Hindlimb muscle (tissue), 1 donor: ENCODE measurements at places on chromosomes 11 and 22.

DNA sequence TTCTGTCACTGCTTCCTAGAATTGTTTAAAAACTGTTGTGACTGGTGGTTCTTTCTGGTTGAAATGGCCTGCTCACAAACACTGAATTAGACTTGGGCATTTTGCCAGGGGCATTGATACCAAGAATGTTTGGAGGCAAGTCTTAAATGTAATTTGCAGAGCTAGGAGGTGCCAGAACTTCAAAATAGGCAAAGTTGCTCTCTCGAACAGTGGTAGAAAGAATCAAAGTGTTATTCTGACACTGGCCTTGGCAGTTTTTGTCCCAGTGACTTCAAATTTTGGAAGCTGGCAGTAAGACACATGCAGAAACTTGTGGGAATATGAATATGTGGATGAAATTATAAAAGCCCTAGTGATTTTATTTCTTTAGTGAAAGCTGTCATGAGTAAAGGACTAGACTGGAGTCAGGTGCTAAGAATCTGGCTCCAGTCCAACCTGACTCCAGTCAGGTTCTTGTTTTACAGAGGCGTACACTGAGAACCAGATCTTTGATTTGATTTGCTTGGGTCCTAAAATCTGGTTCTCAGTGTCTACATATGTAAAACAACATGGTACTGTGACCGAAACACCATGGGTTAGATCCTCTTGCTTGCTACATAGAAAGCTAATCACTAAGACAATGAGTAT, 20.9 kb downstream of the SVIP start:
- peak; percentile 22 for DNase-seq

DNA sequence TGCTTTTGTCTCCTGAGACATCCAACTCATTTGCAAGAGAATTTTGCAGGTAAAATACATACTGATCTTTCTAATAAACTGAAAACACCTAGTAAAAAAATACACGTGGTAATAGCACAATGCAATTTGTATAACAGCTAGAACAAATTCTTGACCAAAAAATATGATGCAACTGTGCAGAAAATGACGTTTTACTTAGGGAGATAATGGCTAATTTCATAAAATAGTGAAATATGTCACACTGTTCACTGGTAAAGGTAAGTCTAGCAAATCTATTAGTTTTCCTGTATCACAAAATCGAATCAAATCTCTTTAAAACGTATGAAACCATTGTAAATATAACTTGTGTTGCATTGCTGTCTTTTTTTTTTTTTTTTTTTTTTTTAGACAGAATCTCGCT, 130.0 kb downstream of the VPREB1 start:
- DNase-seq: no peak

- DNase-seq: no peak
These were observed 223.2 kb downstream of the BLID start for GRCh38 chr11:121892863-121893262.

DNA sequence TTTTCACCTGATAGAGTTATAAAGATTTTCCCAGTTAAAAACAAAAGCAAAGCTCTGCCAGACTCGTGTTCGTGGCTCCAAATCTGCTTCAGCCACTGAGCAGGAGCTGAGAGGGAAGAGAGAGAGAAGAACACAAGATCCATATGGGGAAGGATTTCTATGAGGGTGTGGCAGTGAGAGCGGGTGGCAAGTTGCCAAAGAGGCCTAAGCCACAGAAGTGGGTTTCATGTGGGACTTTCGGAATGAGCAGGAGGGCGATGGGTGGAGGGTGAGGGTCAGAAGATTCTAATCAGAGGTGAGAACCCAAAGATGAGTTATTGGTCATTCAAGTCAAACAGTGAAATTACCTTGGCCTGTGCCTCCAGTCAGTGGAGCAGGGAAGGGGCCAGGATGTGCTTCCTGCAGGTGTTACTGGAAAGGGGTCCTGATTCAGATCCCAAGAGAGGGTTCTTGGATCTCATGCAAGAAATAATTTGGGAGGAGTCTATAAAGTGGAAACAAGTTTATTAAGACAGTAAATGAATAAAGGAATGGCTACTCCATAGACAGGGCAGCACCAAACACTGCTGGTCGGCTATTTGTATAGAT, 40.5 kb upstream of the TOP3B start:
- no peak for DNase-seq

DNA sequence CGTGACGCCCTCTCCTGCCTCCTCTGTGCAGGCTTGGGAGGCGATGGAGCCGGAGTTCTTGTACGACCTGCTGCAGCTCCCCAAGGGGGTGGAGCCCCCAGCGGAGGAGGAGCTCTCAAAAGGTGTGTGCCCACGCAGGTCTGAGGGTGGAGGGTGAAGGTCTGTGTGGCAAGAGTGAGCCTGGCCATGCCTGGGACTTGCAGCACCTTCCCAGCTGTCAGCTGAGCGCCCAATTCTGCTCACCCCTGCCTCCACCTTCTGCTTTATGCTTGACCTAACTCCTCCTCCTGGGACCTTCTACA, 2.5 kb downstream of the PARVG start:
- DNase-seq: no peak

DNA sequence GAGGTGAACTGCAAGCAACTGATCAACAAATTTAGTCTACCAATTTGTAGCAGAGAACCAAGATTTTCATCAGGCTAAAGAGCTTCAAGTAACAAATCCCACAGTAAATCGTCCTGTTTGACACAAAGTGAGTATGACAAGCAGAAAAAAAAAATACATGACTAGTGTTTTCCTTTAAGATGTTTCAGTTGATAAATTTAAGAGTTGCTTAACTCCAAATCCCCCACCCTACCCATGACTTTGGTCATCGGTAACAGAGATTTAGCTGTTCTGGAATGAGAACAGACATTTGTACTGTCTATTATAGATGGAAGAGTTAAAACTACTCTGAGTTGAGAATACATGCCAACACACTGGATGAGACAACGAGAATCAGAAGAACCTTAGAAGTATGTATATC, 165.0 kb upstream of the MTMR2 start:
- DNase-seq: no peak

- no peak for DNase-seq
These were observed 14.9 kb downstream of the EIF4ENIF1 start for GRCh38 chr22:31474743-31475142.

GRCh38 chr22:40077646-40078016, 82.9 kb downstream of the FAM83F start:
- no peak for DNase-seq

DNA sequence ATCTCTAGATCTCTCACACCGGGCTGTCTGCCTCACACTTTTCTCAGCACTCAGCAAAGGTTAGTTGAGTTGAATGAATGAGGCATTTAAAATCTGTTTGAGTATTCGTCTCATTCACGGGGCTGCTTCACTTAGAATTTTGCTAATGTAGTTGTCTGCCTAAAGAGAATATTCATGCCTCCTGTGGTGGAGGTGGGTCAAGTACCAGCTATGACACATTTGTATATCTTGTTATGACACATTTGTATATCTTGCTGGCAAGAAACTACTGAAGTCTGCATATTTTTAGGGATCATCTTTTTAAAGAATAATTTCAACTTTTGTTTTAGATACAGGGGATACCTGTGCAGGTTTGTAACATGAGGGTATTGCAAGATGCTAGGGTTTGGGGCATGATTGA, 43.1 kb downstream of the LDLRAD3 start:
- no peak for DNase-seq

DNA sequence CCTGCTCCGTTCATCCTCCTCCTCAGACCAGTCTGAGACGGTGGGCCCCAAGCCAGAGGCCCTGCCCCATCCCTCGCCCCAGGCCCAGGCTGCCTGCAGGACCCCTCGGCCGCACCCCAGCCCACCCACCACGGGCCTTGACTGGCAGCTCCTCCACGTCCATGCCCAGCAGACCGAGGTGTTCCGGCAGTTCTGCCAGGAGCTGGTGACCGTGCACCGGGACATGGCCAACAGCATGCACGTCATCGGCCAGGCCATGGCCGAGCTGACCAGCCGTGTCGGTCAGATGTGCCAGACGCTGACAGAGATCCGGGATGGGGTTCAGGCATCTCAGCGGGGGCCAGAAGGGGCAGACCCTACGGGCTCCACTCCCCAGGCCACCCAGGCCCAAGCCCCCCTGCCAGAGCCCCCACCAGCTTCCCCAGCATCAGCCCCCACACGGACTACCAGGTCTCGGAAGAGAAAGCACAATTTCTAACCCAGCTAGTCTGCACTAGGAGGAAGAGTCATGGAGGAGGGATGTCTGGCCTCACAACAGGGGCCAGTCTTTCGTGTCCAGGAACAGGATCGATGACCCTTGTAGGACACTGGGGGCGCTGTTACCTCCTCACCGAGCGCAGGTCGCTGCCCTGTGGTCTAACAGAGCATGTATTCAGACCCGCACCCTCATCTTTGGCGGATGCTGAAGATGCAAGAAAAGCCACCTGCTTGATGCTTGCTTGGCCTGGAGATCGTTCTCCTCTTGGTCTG, 66.3 kb downstream of the PRDM11 start:
- no peak for DNase-seq

- no peak for DNase-seq
These were observed 60.2 kb downstream of the SMIM38 start for GRCh38 chr11:69215784-69216415.

DNA sequence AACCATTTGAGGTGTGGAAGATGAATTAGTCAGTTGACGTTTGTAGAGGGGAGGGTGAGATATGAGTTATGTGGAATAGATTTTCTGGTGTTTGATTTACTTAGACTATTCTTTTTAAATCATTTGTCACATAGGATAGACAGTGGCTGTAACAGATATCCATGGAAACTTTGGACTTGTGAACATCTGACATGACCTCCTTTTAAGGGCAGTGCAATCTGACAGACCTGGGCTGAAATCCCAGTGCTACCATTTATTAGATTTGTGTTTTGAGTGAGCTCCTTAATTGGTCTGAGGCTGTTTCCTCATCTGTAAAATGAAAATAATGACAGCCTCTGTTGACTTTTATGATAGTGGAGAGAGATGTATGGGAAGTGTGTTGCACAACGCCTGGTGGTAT, 159.9 kb downstream of the TEAD1 start:
- no peak for DNase-seq

GRCh38 chr11:71563406-71563805, 2.0 kb upstream of the KRTAP5-10 start:
- DNase-seq: no peak

DNA sequence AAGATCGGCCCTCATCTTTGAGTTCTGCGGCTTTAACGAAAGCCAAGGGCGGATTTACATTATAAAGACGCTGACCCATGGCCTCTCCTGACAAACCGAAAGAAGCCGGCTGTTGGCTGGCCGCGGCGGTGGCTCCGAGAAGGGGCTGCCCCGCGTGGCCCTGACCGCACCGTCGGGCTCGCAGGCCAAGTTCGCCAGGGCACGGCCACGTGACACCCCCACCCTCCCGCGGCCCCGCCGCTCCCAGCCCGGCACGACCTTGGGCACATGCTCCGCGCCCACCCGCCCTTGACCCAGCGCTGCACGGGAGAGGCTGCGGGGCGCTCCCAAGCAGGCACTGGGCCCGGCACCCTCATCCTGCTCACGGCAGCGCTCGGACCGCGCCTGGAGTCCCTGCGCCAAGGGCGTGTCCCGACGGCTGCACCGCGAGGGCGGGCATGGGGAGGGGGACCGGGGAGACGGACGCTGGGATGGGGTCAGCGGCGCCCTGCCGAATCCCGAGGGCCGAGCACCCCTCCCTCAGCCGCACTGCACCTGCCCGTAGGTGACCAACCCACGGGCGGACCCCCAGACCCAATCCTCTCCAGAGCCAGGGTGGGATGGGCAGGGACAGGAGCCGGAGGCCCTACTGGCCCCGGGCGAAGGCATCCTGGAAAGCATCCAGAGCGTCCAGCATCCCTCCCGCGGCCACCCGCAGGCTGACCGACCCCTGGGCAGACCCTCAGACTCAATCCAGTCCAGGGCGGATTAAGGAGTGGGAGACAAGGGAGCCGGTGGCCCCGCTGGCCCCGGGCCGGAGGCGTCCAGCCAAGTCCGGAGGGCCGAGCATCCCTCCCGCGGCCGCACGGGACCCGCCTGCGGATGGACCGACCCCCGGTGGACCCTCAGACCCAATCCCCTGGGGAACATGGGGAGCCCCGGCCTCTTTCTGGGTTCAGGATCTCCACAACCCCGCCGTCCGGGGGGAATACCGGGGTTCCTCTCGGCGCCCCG, 759 bp downstream of the CPT1A start:
- DNase-seq: peak; percentile 35

DNA sequence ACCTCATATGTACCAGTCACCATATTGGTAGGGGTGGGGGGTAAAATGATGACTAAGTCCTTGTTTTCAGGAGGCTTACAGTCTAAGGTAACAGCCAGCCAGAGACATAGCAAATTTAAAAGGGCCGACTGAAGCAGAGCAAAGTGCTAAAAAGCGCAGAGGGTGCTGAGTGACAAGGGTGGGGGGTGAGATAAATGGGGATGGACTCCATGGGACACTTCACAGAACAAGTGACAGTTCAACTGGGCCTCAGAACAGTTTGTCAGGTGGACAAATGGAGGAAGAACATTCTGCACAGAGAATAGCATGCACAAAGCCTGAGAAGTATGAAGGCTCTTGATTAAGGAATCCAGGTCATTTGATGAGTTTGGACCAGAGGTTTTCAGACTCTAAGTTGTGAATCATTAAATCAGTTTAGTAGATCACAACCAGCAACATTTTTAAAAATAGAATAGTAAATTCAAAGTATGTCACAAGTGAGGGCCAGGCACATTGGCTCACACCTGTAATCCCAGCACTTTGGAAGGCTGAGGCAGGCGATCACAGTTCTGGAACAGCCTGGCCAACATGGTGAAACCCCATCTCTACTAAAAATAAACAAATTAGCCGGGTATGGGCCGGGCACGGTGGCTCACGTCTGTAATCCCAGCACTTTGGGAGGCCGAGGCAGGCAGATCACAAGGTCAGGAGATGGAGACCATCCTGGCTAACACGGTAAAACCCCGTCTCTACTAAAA, 14.0 kb downstream of the BBS1 start:
- DNase-seq: no peak

DNA sequence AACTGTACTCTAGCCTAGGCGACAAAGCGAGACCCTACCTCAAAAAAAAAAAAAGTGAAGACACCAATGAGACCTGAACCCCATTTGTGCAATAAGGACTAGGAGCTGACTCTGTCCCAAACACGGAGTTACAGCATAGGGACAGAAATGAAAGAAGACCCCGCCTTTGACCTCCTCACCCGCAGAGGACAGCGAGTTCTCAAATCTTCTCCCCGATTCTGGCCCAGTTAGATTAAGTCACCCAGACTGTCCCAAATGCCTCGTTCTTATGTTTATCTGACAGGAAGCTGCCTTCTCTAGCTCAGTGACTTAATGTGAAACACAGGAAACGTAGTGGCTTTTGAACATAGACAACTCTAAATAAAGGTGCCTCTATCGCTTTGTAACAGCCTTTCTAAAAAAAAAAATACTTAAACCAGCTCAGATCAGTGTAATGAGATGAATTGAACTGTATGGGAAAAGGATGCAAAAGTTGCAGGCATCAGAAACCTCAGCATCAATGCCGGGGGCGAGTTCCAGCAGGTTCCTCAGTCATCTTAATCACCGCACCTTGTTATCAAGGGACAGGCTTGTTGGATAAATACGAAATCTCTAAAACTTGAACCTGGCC, 10.6 kb downstream of the MYH9 start:
- DNase-seq: no peak

- no peak for DNase-seq
These were observed 5.2 kb upstream of the MUC5AC start for GRCh38 chr11:1152316-1153104.

- no peak for DNase-seq
These were observed 13.9 kb upstream of the ADSL start for GRCh38 chr22:40332319-40332781.
